HT1080 (cell line): ENCODE measurements at places on chromosomes 4 and X. TPM values are rescaled to one million over a fixed set of nuclear protein-coding genes. Genes with fewer than 3 reads are reported as not detected.

GRCh38 chr4:102687982-102688433, 72.8 kb downstream of the MANBA start:
- no peak for DNase-seq

DNA sequence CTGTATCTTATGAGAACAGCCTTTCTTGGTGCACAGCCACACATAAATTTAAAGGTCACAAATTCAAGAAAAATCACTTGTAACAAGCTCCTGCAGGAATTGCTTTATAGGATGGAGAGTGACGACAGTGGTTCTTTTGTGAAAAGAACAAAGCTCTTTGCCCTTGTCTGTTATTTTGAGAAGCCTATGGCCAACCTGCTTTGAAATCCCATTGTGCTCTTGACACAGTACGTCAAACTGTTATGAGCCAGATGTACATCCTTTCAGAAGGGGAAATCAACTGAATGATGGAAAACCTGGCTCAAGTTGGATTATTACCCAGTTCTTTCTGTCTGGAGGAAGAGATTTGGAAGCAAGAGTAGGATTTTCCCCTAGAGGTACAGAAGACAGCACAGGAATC, 1454.2 kb downstream of the ARAP2 start:
- no peak for DNase-seq

DNA sequence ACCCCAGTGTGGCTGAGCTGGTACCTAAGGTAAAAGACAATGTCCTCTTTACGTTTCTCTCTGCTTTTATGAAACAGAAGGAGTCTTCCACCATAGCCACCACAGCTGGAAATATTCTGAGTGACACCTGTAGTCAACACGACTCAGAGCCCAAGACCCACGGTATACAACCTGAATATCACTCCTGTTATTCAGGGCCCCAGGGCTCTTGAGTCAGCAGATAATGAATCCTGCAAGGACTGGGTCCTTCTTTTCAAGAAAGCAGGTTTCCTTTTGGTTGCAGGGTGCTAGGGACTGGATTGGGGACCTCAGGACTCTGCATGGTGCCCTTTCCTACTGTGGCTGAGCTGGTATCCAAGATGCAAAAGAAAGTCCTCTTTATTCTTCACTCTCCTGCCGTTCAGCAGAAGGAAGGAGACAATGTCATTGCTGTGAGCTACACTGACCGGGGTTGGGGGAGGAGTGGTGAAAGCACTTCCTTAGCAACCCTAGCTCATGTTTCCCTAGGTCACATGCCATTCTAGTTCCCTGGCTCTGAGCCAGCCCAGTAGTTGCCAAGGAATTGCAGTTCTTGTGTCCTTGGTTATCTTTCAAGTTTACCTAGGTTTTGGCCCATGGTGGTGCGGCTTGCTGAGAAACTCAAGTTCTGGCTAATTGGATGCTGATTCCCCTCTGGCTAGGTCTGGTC, 23.7 kb upstream of the UNC5C start:
- peak; percentile 79 for DNase-seq

DNA sequence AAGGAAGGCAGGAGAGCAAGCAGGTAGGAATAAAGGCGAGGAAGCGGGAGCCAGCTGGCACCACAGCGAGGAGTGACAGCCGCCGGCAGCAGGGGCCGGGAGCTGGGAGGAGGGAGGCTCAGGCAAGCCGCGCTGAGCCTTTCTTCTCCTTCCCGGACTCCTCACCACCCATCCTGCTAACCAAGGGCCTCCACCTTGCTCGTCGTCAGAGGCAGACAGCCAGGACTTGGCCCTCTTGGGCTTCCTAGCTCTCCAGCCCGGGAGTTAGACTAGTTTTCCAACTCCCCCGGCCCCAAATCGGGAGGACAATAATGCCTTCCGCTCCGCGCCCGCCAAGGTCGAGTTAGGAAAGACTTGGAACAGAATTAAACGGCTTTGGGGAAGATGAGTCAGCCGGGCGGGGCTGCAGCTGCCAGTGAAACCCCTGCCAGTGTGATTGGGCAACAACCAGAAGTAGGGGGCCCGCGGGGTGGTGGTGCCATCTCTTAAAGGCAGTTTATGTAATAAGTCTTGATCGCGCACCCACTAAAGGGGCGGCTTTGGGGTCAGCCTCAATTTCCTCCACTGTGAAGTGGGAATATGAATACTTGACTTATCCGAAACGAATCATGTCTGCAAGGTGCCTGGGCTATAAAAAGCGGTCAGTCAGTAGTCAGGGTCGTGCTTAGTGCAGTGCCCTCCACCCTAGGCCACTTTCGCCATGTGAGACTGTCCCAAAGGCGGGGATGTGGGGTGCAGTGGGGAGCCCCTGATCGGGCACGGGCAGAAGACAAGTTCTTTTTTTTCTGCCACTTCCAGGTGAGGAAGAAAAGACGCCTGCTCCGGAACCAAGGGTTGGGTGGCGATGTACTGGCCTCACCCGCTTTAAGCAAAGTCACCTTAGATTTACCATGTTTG, 6.7 kb upstream of the HSD17B10 start:
- peak; percentile 62 for DNase-seq

- no peak for DNase-seq
These were observed 470.7 kb upstream of the FTHL17 start for GRCh38 chrX:31542566-31542965.

- no peak for DNase-seq
These were observed 48.7 kb upstream of the CRMP1 start for GRCh38 chr4:5941601-5942000.

- no peak for DNase-seq
These were observed 18.4 kb downstream of the GABRA4 start for GRCh38 chr4:46974891-46975543.

DNA sequence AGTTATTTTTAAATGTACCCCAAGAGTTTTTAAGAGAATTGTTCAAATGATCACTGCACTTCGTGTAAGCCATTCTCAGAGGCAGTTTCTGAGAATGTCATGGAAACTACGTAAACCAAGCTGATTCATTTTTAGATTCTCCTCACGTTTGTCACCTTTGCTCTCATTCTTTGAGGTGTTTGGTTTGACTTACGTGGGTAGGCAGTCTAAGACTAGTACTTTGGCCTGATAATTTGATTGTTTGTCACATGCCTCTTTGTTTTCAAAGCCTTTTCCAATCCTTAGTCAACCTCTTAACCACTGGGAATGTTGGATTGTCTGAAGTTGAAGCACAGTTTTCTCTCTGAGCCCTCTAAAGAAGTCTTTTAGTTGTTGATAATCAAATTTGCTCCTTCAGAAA, 10.5 kb downstream of the SEPTIN11 start:
- DNase-seq = no peak

- DNase-seq = no peak
These were observed 41.3 kb upstream of the CEP135 start for GRCh38 chr4:55907469-55907868.

DNA sequence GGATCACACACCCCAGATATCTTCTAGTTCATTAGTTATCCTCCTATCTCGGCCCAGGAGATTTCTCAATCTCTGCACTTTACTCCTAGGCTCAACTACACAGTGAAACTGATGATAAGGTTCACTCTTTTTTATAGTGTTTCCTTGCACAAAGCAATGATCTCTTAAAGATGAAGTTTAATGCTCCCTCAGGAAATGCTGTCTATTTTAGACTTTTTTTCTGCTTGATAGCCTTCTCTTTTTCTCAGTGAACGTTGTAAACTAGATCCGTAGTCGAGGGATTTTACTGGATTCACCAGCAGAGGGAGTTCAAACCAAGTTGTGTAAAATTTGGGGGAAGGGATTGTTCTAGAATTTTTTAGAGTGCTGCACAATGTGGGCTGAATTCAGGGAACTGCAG, 269.6 kb downstream of the GBA3 start:
- DNase-seq = peak; percentile 32

GRCh38 chr4:79514621-79515329, 106.7 kb upstream of the GK2 start:
- no peak for DNase-seq

- no peak for DNase-seq
These were observed 13.9 kb upstream of the SCML2 start for GRCh38 chrX:18368402-18368801.

GRCh38 chrX:20372533-20372932, 105.8 kb upstream of the RPS6KA3 start:
- DNase-seq = peak; percentile 68

- DNase-seq = no peak
These were observed 114.7 kb upstream of the ARMCX2 start for GRCh38 chrX:101774340-101774739.

GRCh38 chr4:13830449-13830848, 202.9 kb upstream of the BOD1L1 start:
- DNase-seq = no peak

GRCh38 chr4:165325732-165326512, 1.5 kb upstream of the MSMO1 start:
- peak; percentile 98 for DNase-seq

- DNase-seq = no peak
These were observed 77.1 kb upstream of the IGFBP7 start for GRCh38 chr4:57187246-57187645.

DNA sequence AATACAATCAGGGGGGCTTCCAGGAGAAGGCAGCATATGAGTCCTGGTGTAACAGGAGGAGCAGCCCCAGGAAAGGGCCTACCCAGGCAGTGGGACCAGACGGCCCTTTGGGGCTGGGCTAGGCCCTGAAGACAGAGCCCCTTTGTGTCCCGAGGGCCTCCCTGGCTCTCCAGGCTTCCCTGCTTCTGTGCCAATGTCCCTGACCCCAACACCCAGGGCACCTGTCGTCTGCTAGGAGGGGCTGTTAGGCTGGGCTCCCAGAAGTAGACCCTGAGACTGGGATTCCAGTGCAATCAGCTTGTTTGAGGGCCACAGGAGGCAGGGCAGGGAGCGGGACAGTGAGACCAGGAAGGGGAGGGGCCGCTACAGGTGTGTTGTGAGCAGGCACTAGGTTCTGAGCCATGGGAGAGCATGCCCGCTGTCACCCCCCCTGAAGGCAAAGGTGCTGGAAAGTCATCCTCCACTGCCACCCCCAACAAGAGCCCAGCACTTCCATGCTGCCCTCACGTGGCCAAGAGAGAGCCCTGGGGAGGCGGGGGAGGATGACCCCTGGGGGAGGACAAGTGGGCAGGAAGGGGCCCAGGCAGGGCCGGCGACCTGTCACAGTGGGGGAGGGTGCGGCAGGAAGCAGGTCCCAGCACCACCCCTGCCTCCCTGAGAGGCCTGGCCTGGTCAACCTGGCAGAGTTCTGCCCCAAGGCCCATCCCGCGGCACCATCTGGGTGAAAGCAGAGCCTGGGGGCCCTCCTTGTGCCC, 64.8 kb downstream of the ADRA2C start:
- DNase-seq = no peak

DNA sequence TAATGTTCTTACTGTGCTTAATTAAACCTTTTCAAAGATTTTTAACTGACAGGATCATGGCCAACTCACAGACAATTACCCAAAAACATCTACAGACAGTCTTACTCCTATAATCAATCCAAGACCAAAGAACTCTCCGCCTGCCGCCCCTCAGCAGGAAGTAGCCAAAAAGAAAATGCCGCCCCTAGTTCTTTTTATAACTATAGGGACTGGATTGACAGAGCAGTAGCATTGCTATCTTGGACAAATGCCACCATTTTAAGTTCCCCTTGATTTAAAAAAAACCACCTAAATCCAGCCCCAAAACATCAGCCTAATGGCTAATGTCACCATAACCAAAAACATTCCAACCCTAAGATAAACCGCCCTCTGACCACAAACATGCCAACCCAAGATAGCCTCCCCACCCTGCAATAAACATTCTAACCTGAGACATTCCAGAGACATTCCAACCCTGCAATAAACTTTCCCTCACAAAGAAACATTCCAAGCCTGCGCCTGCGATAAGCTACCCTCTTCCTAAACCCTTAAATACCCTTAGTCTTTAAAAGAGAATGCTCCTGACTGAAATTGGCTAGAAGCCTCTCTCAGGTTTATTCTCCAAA, 77.0 kb downstream of the COQ2 start:
- DNase-seq = peak; percentile 79

DNA sequence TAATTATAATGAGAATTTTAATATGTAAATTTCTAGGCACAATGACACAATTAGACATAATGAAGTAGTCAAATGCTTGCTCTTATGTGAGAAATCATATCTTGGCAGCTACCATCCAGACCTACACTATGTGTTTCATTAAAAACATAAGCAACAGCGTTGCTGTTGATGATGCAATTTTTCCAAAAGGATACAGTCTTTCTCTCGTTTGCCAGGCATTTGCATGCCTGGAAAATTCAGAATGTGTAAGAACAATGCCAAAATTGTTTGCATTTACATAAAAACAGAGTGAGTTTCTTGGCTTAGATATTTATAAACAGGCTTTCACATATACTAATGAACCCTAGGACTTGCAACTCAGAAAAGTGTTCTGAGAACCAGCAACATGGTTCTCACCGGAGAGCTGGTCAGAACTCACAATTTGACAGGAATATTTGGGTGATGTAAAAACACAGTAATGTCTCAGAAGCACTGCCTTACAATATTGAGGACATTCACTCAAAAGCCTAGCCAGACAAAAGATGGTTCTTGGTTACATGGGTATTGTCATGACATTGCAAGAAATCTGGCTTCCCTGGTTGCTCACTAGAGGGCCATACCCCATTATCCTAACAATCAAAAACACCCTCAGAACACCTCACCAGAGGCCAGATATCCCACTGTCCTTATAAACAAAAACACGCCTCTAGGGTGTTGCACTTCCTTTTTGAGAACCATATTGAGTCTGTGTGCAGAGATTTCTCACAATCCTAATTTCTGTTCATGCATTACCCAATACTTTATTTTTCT, 1029.0 kb upstream of the AGA start:
- DNase-seq = no peak

- DNase-seq = no peak
These were observed 38.7 kb upstream of the IRAK1 start for GRCh38 chrX:154058214-154058997.

DNA sequence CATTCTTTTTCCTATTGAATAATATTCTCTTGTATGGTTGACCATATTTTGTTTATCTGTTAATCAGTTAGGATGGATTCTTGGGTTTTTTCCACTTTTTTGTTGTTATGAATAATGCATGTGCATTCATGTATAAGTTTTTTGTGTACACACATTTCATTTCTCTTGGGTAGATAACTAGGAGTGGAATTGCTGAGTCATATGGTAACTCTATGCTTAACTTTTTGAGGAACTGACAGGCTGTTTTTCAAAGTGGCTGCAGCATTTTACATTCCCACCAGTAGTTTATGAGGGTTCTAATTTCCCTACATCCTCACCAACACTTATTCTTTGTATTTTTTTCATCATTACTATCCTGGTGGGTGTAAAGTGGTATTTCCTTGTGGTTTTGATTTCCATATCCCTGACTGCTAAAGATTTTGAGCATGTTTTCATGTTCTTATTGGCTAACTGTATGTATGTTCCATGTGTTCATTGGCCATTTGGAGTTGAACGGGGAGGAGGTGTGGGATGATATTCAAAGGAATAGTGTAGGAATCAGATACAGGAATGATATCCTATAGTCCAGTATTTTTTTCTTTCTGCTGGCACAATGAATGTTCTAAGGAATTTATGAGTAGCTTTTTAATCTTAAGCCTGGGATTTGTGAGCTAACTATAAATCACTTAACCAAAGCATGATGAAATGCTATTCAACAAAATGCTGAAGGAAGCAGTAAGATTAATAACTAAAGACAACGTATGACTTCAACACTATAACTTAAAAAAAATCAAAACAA, 114.3 kb downstream of the AMELX start:
- no peak for DNase-seq

Gene AMBN
- total RNA-seq = not detected in 2 replicates

Gene GK
- total RNA-seq = 5.6 and 7.8 TPM in 2 replicates

Gene GYG2
- not detected in 2 replicates for total RNA-seq

Gene PRSS12
- 0.07 and 0.56 TPM in 2 replicates for total RNA-seq

Gene XAGE1A
- 1.7 and 2.2 TPM in 2 replicates for total RNA-seq

Gene CD38
- 0.06 and 0.23 TPM in 2 replicates for total RNA-seq

Gene C4orf51
- not detected in 2 replicates for total RNA-seq

Gene GAB3
- total RNA-seq = 6.9 and 17.5 TPM in 2 replicates

Gene TMEM144
- not detected in 2 replicates for total RNA-seq

Gene PCGF3
- total RNA-seq = 30.9 and 34.9 TPM in 2 replicates

Gene SMR3A
- total RNA-seq = not detected in 2 replicates

Gene REPS2
- 1.9 and 2.4 TPM in 2 replicates for total RNA-seq
